NCI-H524 (cell line): ENCODE measurements at places on chromosomes 1 and 21.

- DNase-seq = no peak
Observed at GRCh38 chr1:172948457-172948856, 102.3 kb downstream of the TNFSF18 start.

DNA sequence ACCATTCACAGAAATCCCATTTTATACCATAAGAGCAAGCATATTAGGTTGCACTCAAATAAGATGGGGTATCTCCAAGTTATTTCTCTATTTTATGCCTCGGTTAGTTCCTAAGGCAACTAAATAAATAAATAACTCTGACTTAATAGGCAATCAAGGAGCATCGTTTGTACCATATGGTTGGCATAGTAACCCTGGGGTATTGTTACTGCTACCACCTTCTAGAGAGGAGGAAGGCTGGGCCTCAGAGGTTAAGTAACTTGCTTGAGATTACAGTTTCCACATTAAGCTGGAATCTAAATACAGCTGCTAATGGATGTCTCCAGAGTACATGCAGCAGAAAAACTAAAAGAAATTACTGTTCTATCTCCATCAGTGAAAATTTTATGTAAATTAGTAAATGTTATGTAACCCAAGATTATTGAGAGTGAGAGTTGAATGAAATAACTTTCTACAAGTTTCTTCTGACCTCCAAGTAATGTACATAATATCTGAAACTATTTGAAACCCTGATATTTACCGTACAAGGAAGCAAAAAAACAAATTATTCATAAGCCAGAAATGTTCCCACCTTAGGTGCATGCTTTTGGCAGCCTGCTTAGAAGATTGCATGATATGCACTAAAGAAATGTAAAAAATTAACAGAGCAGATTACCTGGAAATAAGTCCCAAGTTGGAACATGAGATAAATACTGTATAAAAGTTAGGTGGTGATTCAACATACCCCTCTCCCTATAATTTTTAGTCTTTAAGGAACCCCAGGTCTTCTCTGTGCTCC lies 127.0 kb downstream of the CRB1 start:
- DNase-seq = no peak

DNA sequence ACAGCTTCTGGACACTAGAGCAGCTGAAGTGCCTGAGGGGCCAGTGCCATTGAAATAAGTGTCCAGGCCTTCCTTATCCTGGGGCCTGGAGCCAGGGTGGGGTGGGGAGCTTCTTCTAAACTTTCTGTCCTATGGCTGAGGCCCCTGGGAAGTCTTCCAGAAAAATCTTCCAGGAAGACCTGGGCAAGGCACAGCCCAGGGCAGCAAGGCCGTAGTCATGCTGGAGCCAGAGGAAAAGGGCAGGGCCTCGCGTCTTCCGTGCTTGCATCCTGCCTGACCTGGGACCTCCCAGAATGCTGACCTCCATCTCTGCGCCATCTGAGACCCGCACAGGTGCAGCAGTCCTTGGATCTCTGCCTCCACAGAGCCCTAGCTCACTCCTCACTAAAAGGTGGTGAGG lies 96.7 kb upstream of the SLC44A3 start:
- no peak for DNase-seq

- DNase-seq = no peak
Observed at GRCh38 chr1:205355075-205355453, 1.7 kb downstream of the KLHDC8A start.

DNA sequence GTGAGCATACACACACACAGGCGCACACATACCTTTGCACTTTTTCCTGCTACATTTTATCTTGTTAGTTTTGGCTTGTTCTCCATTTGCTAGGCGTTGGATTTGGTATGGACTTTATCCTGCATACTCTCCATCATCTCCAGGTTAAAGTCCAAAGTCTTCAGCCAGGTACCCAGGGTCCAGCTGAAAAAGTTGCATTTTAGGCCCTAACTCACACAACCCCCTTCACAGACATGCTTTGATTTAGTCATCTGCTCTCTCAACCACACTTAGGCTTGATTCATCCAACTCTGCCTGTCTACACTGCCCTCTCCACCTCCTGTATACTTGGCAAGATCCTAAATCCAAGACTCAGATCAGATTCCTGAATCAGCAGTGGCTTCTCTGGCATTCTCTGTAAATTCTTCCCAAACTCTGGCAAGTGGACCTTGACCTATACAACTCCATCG lies 10.7 kb upstream of the LAMB3 start:
- DNase-seq = no peak

- no peak for DNase-seq
Observed at GRCh38 chr1:66000033-66000637, 207.4 kb downstream of the PDE4B start.

- DNase-seq = no peak
Observed at GRCh38 chr1:50333595-50333974, 89.7 kb downstream of the DMRTA2 start.

DNA sequence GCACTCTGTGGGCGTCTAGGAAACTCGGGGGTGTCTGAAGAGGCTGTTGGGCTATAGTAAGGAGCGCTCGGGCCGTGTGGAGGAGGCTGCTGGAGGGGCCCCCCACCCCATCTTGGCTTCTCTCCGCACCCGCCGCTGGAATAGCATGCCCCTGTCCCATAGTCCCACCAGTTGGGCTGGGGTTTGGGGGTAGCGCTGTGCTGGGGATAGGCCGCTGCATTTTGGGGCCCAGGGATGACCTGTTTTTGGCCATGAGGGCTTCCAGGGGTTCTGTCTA lies 511 bp downstream of the EFNA3 start:
- DNase-seq = no peak

- DNase-seq = no peak
Observed at GRCh38 chr1:180181048-180181447, 26.4 kb downstream of the QSOX1 start.

DNA sequence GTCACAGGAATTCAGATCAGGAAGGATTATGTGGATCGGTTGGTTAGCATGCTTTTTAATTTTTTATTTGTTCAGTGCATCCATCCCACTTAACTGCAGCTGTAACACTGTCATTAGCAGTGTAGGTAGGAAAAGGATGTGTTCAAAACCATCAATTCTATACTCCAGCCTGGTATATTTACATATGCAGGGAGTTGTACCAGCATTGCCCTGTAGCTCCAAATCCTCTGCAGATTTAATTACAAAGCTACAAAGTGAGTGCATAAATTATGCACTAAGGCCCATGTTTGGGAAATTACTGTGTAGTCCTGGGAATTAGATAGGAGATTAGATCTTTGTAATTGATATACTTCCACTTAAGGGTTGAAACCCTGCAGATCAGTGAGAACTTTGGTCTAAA lies 15.9 kb upstream of the OSBPL9 start:
- DNase-seq = no peak

- DNase-seq = no peak
Observed at GRCh38 chr21:17576080-17576835, 36.4 kb downstream of the BTG3 start.

DNA sequence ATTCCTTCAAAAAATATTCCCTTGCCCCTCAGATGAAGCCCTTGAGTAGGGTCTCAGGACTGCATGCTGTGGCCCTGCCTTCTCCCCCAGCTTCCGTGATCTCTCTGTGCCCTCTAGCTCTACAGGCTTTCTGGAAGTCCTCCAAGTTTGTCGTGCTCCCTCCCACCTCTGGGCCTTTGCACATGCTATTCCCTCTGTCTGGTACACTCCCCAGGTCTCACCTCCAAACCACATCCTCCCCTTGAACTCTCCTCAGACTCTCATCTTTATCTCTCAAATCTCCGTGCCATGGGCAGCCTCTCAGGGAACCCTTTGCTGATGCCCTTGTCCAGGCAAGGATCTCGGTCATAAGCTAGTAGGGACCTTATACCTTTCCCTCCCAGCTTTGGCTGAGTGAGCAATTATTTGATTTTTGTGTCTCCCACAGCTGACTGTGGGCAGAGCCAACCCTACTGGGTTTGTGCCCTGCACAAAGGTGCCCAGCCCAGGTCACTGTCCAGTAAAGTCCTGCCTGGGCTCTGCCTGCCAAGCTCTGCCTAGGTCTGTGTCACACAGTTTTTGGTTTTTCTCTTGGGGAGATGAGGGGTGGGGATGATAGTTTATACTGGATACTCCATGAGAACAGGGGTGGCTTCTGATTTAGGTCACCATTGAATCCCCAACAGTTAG lies 188.1 kb downstream of the ZNF281 start:
- no peak for DNase-seq

DNA sequence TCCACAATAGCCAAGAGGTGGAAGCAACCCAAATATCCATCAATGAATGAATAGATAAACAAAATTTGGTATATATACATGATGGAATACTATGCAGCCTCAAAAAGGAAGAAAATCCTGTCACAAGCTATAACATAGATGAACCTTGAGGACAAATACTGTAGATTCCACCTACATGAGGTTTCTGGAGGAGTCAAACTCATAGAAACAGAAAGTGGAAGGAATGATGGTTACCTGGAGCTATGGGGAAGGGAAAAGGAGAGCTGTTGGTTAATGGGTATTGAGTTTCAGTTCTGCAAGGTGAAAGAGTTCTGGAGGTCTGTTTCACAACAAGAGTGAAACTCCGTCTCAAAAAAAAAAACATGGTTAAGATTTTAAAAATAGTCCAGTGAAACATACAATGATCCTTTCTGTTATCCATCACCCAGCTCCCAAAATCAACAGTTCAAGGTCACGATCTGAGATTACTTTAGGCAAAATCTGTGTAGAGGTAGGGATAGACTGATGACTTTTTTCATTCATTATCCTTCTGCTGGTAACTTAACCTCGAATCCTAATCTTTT lies 80.8 kb upstream of the HNRNPU start:
- DNase-seq = no peak

DNA sequence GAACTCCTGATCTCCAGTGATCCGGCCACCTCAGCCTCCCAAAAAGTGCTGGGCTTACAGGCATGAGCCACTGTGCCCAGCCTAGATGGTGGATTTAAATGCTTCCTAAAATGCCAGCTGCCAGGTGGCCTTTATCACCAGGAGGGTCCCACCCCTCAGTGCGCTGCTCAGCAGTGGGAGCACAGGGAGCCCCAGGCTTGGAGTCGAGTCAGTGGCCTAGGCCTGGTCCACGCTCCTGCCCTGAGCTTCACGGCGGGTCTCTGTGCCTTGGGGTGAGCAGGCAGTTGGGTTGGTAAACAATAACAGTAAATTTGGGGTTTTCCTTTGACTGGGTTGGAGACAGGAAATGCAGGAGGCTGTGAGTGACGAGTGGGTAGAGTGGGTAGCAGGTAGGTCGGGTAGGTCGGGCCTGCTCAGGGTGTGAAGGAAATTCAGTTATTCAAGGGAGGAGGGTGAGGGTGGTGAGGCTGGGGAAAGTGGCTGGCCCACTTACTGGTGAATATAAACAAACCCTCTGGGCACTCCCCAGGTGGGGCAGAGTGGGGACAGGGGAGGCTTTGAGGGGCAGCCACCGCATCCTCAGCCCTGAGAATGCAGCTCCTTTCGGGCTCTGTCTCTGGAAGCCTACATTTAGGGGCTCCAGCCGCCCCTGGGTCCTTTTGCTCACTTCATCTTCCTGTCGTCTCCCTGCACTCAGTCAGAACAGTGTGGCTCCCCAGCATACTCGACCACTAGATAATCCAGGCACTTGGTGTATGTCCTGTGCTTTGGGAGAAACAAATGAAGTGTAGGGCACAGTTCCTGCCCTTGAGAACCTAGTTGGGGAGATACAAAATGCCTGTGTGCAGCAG lies 33.5 kb upstream of the IL19 start:
- DNase-seq = no peak

DNA sequence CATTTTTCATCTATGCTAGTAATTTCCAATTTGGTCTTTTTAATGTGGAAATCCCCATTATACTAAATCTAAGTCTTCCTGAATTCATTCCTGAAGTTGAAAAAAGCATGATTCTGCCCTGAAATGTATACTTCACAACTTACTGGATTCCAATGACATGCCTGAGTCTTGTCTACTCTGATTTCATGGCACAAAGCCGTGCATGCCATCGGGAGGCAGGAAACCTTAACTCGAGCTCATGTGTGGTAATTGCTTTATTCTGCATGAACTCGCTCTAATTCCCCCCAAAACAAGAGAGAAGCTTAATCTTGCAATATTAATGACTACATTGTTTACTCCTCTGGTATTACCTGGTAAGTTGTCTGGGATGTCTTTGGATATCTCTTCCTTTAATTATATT lies 39.6 kb upstream of the PBX1 start:
- DNase-seq = no peak

DNA sequence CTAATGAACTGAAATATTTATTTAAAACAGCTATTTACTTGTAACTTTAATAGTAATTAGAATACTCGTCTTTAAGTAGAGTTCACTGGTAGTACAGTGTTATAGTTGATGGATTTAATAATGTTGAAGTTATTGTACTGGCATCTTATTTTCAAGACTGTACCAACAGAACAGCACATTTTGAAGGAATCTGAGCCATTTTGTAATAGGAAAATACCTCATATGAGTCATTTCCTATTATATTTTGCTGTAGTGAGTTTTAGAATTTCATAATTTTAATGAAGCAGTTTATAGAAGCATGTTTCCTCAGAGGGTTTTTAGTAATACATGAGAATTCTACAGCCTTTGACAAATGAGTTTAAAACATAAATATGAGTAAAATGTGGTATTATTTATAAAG lies 258.3 kb downstream of the OLFM3 start:
- no peak for DNase-seq

DNA sequence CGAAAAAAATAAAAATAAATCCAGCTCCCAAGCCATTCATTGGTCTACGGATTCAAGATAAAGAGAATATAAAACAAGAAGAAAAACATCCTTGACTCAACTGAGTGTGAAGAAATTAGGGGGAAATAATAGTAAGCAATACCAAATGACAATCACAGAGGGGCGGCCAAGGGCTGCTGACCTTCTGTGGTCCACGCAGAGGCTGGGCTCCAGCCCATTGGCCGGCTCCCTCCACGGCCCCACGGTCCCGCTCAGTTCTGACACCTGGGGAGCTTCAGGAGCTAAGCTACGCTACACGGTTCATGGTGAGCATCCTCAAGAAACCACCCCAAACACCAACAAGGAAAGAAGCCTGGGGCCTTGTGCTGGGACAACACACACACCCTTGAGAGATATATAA lies 400 bp upstream of the KRTAP10-12 start:
- no peak for DNase-seq

DNA sequence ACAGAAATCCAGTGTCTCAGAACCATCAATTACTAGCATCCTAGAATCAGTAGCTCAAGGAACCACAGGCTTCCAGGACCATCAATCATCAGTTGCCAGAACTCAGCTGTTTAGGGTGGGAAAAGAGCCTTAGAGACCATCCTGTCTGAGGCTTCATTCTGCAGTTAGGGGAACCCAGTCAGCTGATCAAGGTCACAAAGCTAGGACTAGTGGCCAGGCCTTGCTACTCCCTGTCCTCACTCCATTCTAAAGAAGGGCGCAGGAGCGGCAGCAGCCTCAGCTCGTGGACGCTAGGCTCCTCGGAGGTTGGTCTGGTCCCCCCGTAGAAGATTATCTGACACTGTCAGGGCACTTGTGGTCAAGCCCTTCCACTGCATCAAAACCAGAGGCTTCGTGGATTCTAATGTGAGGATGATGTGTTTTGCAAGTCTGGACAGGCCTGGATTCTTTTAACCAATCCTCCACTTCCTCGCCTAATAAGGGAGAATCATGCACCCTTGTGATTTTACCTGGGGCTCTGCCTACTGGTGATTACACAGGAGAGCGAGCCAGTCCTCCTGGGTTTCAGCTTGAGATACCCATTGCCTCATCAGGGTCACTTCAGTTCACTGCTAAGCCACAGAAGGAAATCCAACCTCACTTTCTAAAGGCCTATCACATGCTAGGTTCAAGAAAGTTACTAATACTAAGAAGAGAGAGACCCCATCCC lies 41.7 kb upstream of the IFFO2 start:
- DNase-seq = no peak
